ENCODE measurements at places on chromosomes 5 and 9.

- DNase-seq, result no peak
- H3K27me3 ChIP-seq, result no peaks in the 10 kb centered on the region
- no peaks in the 10 kb centered on the region for H3K36me3 ChIP-seq
- H3K27ac ChIP-seq, result no peak overlapping the region
These were observed 5.1 kb downstream of the TTC23L start for GRCh38 chr5:34844106-34844505.

GRCh38 chr5:39720136-39720535 lies 295.4 kb upstream of the DAB2 start:
- no peaks in the 10 kb centered on the region for H3K27me3 ChIP-seq
- DNase-seq, result no peak

GRCh38 chr5:111641533-111642233 lies 115.3 kb downstream of the NREP start:
- H3K27ac ChIP-seq, result no peak overlapping the region
- no peaks in the 10 kb centered on the region for H3K4me1 ChIP-seq
- H3K36me3 ChIP-seq, result no peaks in the 10 kb centered on the region
- DNase-seq, result no peak

DNA sequence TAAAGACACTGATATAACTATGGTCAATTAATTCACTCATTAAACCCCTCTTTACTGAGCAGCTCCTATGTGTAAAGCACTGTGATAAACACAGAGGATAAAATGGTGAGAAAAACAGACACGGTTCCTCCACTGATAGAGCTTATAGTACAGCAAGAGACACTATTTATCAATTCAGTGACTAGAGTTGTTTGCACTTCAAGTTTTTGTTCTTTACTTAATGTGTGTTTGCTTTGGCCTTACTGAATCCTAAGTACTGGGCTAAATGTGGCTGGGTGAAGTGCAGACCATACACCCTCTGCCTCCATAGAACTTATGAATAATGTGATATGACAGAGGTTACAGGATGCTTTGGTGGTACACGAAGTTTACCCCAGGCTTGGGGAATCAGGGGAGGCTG lies 80.1 kb upstream of the ITGA1 start:
- H3K4me3 ChIP-seq, result no peak overlapping the region
- peaks cover 15% of the 10 kb centered on the region for H3K4me1 ChIP-seq
- H3K36me3 ChIP-seq, result no peaks in the 10 kb centered on the region
- H3K27ac ChIP-seq, result no peak overlapping the region
- H3K27me3 ChIP-seq, result no peaks in the 10 kb centered on the region

DNA sequence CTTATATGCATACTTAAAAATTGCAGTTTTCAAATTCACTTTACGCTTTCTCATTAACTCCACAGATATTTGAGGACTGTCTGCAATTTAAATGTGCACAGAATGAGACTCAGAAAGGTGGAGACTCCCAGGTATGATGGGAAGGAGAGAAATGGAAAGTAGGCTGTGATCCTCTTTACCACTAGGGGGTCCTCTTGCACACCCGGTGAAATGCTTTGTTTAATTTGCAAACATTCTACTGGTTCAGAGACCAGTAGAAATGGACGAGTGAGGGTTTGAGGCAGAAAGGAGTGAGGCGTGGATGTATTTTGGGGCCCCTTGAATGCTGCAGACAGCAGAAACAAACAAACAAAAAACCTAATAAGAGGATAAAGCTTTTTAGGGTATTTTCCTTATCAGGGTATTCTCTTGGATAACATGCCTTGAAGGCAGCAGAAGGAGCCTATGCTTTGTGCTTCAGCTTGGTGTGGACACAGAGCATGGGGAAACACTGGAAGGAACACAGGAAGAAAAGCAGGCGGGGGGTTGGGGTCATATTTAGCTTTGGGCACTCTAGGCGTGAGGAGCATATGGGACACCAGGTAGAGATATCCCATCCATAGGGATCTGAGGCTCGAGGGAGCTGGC lies 410.1 kb downstream of the DMRT2 start:
- H3K27me3 ChIP-seq, result no peaks in the 10 kb centered on the region
- H3K4me1 ChIP-seq, result no peaks in the 10 kb centered on the region
- H3K27ac ChIP-seq, result no peak overlapping the region
- H3K4me3 ChIP-seq, result no peak overlapping the region
- H3K36me3 ChIP-seq, result no peaks in the 10 kb centered on the region

GRCh38 chr9:136609838-136610311 lies 52.8 kb upstream of the EGFL7 start:
- no peaks in the 10 kb centered on the region for H3K4me1 ChIP-seq
- no peak overlapping the region for H3K4me3 ChIP-seq
- DNase-seq, result no peak
- H3K36me3 ChIP-seq, result no peaks in the 10 kb centered on the region
- no peak overlapping the region for H3K27ac ChIP-seq

DNA sequence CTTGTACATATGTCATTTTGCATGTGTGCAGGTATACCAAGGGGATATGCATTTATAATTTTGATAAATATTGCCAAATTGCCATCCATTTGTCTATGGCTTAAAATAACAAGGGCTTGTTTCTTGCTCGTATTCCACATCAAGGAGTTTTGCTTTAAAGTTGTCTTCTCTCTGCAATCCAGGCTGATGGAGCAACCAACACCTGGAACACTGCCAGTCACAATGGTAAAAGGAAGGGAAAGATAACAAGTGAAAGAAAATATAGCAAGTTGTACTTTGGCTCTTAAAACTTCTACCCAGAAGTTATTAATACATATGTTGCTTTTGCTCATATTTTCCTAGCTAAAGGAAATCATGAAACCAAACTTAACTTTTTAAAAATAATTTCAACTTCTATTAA lies 156.9 kb downstream of the UNC13B start:
- DNase-seq, result no peak
- H3K4me3 ChIP-seq, result no peak overlapping the region
- no peaks in the 10 kb centered on the region for H3K36me3 ChIP-seq

GRCh38 chr5:173627860-173628392 lies 11.5 kb upstream of the BOD1 start:
- H3K4me3 ChIP-seq, result no peak overlapping the region
- H3K27ac ChIP-seq, result no peak overlapping the region
- peaks cover 4% of the 10 kb centered on the region for H3K27me3 ChIP-seq
- H3K4me1 ChIP-seq, result no peaks in the 10 kb centered on the region
- no peak for DNase-seq
- H3K36me3 ChIP-seq, result no peaks in the 10 kb centered on the region

DNA sequence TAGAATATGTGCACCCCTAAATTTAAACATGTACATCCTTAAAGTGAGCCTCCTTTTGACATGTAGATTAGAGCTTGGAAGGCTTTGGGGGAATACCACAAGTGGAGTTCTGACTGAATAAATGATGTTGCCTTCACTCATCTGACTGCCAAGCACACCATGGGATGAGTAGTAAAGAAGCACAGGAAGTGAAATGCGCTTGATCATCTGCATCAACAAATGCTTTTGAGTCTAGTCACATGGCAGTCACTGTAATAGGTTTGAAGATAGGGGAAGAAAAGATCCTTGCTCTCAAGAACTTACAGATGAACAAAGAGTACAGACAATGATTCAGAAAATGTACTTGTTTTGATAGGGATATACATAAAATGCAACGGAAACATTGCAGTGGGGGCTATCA lies 62.0 kb upstream of the STARD4 start:
- H3K4me3 ChIP-seq, result no peak overlapping the region
- no peaks in the 10 kb centered on the region for H3K4me1 ChIP-seq
- H3K27me3 ChIP-seq, result no peaks in the 10 kb centered on the region
- H3K36me3 ChIP-seq, result no peaks in the 10 kb centered on the region
- H3K27ac ChIP-seq, result no peak overlapping the region
- DNase-seq, result no peak

DNA sequence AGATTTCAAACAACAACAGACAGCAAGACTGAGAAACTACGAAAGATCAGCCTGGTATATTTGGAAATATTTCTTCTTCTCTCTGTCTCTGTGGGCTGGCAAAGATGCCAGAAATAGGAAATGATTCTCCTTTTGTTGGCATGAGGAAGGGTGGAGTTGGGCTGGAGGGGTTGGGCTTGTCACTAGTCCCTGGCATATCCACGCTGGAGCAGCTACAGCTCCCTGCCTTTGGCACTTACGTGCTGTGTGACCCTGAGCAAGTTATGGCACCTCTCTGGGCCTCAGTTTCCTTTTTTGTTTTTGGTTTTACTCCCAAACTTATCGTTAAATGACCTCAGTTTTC lies 354 bp upstream of the KCNMB1 start:
- peak overlapping the region; percentile 32 for H3K4me3 ChIP-seq
- no peaks in the 10 kb centered on the region for H3K36me3 ChIP-seq
- peaks cover 21% of the 10 kb centered on the region for H3K4me1 ChIP-seq
- DNase-seq, result no peak
- H3K27me3 ChIP-seq, result no peaks in the 10 kb centered on the region

GRCh38 chr5:148956477-148957385 lies 106.1 kb downstream of the SH3TC2 start:
- H3K4me1 ChIP-seq, result no peaks in the 10 kb centered on the region
- no peak overlapping the region for H3K4me3 ChIP-seq
- H3K27me3 ChIP-seq, result no peaks in the 10 kb centered on the region
- no peak for DNase-seq
- no peaks in the 10 kb centered on the region for H3K36me3 ChIP-seq
- no peak overlapping the region for H3K27ac ChIP-seq

- H3K27me3 ChIP-seq, result no peaks in the 10 kb centered on the region
- H3K36me3 ChIP-seq, result no peaks in the 10 kb centered on the region
- no peak overlapping the region for H3K4me3 ChIP-seq
- DNase-seq, result no peak
These were observed 104.3 kb upstream of the ARRDC3 start for GRCh38 chr5:91487420-91487819.

- no peaks in the 10 kb centered on the region for H3K27me3 ChIP-seq
- no peak overlapping the region for H3K27ac ChIP-seq
- H3K4me1 ChIP-seq, result peaks cover 18% of the 10 kb centered on the region
These were observed 3.6 kb downstream of the DNAJC18 start for GRCh38 chr5:139435676-139436075.

- no peaks in the 10 kb centered on the region for H3K36me3 ChIP-seq
- no peaks in the 10 kb centered on the region for H3K4me1 ChIP-seq
- DNase-seq, result no peak
- no peak overlapping the region for H3K4me3 ChIP-seq
These were observed 217.9 kb downstream of the TAF11L14 start for GRCh38 chr5:17852111-17852510.

GRCh38 chr5:8050616-8051175 lies 181.7 kb downstream of the MTRR start:
- no peak overlapping the region for H3K27ac ChIP-seq
- no peaks in the 10 kb centered on the region for H3K36me3 ChIP-seq
- H3K4me1 ChIP-seq, result no peaks in the 10 kb centered on the region
- H3K27me3 ChIP-seq, result no peaks in the 10 kb centered on the region
- no peak for DNase-seq
- no peak overlapping the region for H3K4me3 ChIP-seq

GRCh38 chr5:14681236-14681752 lies 16.8 kb downstream of the OTULIN start:
- no peak overlapping the region for H3K27ac ChIP-seq
- H3K4me3 ChIP-seq, result no peak overlapping the region
- no peak for DNase-seq
- peaks cover 8% of the 10 kb centered on the region for H3K4me1 ChIP-seq
